ENCODE measurements at places on chromosomes 13 and 19.

- DNase-seq: no peak
Measured at GRCh38 chr13:73040968-73041596, 17.7 kb upstream of the KLF5 start.

DNA sequence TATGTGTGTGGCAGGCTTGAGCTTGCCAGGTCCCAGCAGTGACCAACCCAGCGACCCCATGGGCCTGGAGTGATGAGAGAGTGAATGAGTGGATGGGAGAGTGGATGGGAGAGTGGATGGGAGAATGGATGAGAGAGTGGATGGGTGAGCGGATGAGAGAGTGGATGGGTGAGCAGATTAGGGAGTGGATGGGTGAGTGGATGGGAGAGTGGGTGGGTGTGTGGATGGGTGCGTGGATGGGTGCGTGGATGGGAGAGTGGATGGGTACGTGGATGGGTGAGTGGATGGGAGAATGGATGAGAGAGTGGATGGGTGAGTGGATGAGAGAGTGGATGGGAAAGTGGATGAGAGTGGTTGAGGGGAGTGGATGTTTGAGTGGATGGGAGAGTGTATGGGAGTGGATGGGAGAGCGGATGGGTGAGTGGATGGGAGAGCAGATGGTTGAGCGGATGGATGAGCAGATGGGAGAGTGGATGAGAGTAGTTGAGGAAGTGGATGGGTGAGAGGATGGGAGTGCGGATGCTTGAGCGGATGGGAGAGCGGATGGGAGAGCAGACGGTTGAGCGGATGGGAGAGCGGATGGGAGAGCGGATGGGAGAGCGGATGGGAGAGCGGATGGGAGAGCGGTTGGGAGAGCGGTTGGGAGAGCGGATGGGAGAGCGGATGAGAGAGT is 10.3 kb upstream of the TEKTIP1 start:
- DNase-seq: no peak

DNA sequence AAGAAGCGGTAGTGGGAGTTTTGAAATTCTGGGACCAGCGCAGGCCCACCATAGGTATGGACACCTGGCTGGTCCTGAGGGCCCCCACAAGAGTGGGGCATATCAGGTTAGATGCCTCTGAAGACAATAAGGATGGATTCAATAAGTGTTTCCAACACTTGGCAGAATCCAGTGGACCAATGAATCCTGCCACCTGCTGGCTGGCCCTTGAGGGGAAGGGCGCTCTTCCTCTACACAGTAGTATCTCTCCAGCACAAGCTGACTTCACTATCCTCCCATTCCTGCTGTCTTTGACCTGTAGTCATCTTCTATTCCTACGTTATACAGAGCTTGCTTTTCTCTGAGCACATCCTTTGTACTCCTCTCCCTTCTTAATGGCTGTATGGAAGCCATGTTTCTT is 199.7 kb upstream of the TSHZ3 start:
- peak; percentile 65 for DNase-seq

- DNase-seq: peak; percentile 32
Measured at GRCh38 chr13:109989686-109990085, 203.3 kb upstream of the IRS2 start.

DNA sequence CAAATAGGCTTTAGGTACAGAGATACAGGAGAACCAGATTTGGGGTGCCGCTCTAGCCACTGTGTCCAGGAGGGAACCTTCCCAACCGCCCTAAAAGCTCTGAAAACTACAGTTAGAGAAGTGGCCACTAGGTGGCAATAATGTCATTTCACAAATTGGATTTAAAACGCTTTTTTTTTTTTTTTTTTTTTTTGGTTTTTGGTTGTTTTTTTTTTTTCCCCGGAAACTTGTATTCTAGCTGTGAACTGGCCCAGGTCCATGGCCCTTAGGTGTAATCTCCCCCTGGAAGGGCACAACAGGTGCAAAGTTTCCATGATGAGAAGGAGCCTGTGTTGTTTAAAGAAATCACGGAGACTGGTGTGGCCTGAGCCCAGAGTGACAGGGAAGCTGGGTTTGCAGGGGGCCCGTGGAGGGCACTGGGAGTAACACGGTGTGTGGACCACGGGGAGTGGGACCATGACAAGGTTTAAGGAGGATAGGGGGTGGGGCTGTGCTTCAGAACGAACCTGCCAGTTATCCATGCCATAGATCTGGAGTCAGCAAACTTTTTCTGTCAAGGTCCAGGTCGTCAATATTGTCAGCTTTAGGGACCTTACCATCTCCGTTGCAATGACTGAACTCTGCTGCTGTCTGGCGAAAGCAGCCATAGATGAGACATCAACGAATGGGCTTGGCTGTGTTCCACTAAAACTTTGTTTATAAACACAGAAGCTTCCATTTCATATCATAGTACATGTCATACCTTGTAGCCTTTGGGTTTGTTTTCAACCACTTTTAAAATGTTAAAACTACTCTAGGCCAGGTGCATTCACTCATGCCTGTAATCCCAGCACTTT is 10.1 kb downstream of the OR1I1 start:
- DNase-seq: peak; percentile 59

DNA sequence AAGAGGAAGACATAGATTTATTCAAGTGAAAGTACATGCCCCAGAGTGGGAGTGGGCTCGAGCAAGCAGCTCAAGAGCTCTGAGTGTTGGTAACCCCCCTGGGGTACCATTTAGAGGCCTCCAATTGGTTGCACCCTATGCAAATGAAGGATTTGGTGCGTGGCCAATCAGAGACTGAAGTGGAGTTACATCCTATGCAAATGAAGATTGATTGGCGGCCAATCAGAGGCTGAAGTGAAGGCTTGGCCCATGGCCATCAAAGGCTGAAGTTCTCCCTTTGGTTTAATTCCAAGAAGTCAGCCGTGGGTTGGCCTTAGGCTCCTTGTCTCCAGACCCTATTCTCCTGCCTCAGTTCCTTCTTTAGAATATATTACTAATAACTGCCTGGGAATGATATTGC is 12.9 kb upstream of the IGFL1 start:
- no peak for DNase-seq

- no peak for DNase-seq
Measured at GRCh38 chr13:100470866-100471505, 117.6 kb downstream of the GGACT start.

- DNase-seq: peak; percentile 50
Measured at GRCh38 chr19:53849237-53849676, 18.4 kb upstream of the MYADM start.

GRCh38 chr19:14629557-14629956 is 45.1 kb downstream of the ADGRE3 start:
- no peak for DNase-seq

DNA sequence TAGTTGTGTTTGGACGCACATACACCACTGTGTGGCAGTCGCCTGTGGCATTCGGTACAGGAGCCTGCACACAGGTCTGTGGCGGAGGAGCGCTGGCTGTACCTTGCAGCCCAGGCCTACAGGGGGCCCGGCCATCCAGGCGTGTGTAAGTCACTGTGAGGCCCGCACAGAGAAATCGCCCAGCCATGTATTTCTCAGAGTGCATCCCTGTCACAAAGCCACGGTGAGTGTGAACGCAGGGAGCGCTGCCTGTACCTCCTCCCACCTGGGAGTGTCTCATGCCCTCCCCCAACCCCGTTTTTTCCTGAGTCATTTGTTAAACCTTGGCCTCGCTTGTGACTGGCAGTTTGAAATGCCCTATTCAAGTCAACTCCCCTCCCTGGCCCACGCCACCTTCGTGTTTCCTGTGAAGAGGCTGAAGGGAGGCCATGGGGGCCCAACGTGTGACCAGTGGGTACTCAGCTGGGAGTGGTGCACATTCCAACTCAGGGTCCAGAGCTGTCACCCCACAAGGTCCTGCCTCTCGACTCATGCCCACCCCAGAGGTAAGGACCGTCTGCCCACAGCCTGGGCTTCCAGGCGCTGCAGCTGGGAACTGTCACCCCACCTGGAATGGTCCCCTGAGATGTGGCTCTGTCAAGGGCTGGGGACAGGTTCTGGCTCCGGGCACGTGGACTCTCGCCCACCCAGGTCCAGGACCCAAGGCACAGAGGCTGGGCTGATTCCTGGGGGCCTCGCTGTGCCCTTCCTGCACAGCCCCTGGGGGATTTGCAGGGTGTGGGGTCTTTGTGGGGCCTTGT is 11.6 kb upstream of the RASA3 start:
- DNase-seq: no peak

- DNase-seq: no peak
Measured at GRCh38 chr19:11856596-11857250, 8.2 kb downstream of the ZNF439 start.

- DNase-seq: no peak
Measured at GRCh38 chr13:55410398-55411330, 1730.1 kb upstream of the PRR20A start.

DNA sequence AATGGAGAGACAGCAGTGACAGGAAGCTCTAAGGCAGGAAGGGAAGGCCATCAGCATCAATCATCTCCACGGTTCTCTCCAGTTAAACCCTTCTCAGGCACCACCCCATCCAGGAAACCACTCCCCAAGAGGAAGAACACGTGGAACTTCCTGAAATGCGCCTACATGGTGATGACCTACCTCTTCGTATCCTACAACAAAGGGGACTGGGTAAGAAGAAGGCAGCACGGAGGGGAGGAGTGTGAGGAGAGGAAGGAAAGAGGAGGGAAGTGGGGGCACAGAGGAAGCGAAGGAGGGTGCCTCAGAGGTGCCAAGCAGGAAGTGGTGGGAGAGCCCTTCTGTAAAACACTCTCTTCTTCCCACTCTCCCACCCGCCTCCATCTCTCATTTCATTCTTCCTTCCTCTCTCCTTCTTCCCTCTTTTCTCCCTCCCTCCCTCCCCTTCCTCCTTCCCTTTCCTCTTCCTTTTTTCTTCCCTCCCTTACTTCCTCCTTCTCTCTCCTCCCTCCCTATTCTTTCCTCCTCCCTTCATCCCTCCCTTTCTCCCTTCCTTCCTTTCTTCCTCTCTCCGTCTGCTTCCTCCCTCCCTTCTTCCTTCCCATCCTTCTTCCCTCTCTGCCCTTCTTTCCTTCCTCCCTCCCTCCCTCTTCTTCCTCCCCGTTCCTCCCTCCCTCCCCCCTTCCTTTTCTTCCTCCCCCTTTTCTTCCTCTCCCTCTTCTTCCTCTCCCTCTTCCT is 12.6 kb downstream of the ZSCAN5A start:
- DNase-seq: no peak

- DNase-seq: peak; percentile 20
Measured at GRCh38 chr13:50798923-50799322, 44.6 kb downstream of the DLEU7 start.

- no peak for DNase-seq
Measured at GRCh38 chr13:33123066-33123859, 107.0 kb downstream of the KL start.

- DNase-seq: no peak
Measured at GRCh38 chr13:83221813-83222241, 660.4 kb downstream of the SLITRK1 start.

DNA sequence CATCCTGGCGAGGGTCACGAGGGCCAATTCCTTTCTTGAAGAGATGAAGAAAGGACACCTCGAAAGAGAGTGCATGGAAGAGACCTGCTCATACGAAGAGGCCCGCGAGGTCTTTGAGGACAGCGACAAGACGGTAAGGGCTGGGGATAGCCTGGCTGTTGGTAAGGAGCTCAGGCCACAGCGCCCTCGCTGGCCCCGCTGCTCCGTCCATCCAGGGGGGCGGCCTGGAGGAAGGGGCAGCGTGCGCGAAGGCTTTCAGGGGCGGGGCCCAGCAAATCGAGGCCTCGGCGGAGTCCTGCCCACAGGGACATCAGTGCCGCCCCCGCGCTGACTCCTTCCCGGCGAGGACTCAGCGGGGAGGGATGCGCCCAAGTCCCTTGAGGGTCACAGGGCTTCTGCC is 6.9 kb downstream of the F10 start:
- no peak for DNase-seq

DNA sequence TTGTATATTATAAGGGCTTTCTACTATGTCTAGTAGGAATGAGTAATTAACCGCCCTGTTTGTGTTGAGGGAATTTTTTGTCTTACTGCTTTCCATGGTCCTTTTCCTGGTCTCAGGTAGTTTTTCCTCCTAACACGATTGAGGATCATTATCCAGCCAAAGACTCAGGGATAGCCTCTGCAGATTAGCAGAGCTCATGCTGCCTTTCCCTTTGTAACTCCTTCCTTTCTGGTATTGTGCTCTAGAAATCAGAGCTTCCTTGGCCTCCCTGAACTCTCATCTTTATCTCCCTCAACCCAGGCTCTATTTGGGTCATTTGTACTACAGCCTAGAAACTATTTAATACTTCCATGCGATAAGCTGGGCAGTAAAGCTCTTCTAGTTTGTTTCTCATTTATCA is 142.1 kb downstream of the PDS5B start:
- no peak for DNase-seq

DNA sequence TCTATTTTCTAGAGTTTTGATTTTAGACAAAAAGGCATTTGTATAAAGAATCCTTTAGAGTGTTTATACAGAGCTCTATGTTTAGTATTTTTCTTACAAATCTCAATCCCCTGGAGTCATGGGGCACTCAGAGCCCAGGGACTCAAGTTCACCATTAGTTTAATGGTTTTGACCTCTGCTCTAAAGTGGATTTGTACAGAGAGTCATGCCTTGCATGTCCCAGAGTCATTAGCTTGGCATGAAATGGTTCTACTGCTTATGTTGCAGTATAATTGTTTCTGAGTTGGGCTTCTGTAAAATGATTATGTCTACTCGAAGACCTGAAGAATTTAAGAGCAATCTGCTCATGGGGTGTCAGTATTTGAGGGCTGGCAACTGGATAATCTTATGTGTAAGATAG is 406.2 kb downstream of the DLEU7 start:
- no peak for DNase-seq

DNA sequence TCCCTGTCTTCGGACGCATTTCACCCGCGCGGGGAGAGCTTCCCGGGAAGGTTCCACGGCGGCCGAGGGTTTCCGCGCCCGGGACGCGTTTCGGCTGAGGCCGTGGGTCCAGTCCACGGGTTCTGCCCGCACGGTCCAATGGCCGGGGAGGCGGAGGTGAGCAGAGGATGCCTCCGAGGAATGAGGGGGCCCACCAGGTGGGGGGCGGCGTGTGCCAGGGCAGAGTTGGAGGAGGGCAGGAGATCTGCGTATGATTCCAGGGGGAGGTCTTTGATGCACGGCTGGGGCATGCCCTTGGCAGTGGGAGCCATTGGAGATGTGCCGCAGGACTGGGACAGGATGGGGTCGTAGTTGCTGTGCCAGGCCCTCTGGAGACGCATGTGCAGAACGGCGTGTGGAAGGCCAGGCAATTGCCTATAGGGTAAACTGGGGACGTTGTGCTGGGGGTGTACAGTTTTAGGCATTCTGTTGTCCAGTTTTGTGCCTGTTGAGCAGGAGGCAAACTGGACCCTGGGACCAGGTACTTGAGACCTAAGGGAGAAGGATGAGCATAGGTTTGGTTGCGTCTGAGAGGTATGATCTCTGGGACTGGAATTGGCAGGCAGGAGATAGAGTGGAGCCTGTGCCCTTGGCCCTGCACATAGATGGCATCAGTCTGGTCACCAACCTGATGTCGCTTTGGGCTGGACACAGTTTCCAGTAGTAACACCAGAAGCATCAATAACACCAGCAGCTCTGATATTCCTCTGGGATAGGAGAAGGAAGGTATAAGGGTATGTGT is 751 bp downstream of the ZNF584 start:
- peak; percentile 55 for DNase-seq

DNA sequence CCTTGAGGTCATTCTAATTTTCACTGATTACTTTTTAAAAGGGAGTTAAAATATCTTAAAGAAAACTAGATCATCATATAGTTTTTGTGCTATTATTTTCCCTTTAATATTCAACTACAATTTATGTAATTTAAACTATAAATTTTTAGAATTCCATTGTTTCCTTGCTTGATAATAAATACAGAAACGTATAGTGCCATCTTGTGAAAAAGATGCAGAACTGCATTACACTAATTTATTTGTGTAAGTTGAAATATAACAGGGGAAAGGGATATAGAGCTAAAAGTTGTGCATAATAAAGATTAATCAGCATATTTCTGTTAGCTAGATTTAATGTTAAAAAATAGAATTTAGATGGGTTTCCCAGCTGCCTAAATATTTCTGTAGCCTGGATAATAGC is 61.5 kb upstream of the TDRD3 start:
- peak; percentile 19 for DNase-seq
